MCF 10A (cell line): ENCODE measurements at places on chromosomes 4 and X. TPM values are rescaled to one million over a fixed set of nuclear protein-coding genes. Genes with fewer than 3 reads are reported as not detected.
A peak's percentile ranks its signal among the peaks of the same experiment; 100 is the strongest.

TCEAL7 gene
- not detected in 2 replicates for total RNA-seq

DNA sequence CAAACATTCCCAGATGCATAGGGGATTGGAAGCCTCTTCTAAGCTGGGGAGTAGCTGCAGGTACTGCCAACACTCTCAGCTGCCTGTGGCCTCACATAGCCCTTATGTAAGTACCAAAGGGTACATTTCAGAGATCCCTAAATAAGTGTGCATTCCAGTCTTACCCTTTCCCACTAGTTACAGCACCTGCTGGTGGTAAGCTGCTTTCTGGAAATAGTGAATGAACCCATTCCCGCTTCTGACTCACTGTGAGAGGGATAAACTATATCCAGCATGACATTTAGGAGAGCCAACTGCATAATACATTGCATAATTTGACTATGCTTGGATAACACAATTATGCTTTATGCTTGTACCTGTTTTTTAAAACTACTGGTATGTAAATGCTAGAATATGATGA, 149.0 kb downstream of the FAM13A start:
- peak; percentile 38 for DNase-seq

DNA sequence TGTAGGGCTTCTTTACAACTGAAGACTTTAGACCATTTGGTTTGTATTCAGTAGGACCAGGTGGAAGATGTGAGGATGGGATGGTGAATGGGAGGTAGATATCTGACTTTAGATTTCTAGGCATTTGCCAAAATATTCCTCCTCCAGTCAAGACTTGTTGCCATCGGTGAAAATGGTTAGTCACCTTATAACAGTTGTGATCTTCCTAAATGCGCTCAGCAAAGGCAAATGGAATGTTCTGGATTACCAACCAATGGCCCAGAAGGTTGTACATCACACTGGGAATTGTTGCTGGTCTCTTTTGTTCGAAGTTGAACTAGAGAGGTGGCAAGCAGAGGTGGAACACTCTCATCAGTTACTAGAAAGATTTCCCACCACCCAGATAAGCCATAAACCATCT, 33.9 kb downstream of the TMSB4X start:
- no peak for DNase-seq

- DNase-seq: peak; percentile 73
Observed at GRCh38 chr4:4430492-4431195, 43.7 kb downstream of the NSG1 start.

- DNase-seq: no peak
Observed at GRCh38 chr4:48271626-48272025, 2.0 kb upstream of the TEC start.

DNA sequence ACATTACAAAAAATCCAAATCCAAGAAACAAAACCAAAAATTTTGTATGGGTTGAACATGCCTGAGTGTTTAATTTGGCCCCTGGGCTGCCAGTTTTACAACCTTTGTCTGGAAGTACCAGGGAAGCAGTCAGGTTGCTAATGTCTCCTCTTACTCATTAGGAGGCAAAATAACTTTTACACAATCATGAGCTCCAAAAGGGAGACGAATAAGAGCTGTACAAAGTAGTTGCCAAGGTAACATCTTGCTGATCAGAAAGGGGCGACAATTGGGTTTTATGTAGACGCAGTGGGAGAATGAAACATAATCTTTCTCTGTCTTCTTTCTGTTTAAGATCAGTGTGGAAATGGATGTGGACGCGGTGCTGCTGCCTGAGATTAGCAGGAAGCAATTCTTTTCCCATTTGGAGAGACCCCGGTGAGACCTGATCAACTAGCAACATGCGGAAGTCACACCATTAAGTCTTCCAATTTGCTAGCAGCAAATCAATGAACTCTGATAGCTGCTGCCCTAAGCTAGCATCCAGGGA, 90.7 kb upstream of the IGFBP7 start:
- no peak for DNase-seq

GRCh38 chrX:130543603-130544325, 142.0 kb downstream of the RBMX2 start:
- no peak for DNase-seq

- DNase-seq: no peak
Observed at GRCh38 chr4:81756973-81757372, 285.3 kb upstream of the RASGEF1B start.

PSAPL1 gene
- total RNA-seq: not detected in 2 replicates

CD38 gene
- not detected in 2 replicates for total RNA-seq

DNA sequence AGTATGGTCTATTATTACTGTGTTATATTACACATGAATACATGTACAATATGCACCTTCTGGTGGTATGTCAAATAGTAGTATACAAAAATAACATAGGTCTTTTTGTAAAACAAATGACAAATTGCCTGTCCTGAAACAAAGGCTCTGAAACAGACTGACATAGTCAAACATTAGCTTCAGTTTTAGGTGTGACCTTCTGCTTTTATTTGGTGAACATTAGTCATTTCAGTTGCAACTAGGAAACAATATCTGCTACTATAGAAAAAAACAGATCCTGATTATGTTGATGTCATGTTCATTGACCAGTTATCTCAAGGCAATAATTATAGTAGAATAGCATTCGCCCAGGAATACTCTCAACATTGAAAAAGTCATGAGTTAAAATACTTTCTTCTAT, 123.0 kb downstream of the CHRNA9 start:
- DNase-seq: no peak

- DNase-seq: peak; percentile 97
Observed at GRCh38 chrX:148135738-148136137, 154.6 kb downstream of the FMR1NB start.

DCHS2 gene
- total RNA-seq: 0.02 and 0.17 TPM in 2 replicates

GRCh38 chr4:79370026-79370425, 38.0 kb downstream of the GK2 start:
- no peak for DNase-seq

BEX5 gene
- total RNA-seq: not detected in 2 replicates

- DNase-seq: no peak
Observed at GRCh38 chr4:69531251-69531650, 35.5 kb upstream of the UGT2B4 start.

- DNase-seq: peak; percentile 26
Observed at GRCh38 chrX:154486396-154487207, at the start of gene UBL4A. Gene UBL4A, minus strand, starts transcription at chrX:154486615. Its CDS starts 31 bp downstream, at chrX:154486584.

MID1 gene
- total RNA-seq: 9.7 and 10.0 TPM in 2 replicates

DNA sequence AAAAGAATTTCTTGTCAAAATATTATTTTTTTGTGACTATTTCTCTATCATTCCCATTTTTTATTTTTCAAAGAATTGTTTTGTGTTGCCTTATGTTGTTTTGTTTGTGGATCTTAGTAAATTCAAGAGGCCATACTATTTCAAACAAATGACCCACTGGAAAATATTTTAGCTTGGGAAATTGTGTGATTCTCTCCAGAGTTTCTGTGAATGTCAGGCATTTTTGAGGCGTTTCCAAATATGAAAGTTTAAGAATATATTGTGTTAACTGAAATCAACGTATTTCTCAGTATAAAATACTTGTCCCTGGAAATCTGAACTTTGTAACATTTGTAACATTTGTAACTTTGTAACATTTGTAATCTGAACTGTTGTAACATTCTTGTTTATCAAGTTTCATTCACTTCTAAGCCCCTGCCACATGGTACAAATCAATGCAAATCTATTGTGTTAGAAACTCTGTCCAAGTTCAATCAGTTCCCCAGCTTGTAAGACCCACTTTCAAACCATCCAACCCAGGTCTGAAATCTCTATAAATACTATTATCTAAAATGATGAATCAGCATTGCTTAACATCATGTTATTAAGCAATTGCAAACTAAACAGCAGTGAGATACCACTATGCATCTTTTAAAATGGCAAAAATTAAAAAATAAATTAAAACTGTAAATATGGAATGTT, 465.4 kb upstream of the GRID2 start:
- no peak for DNase-seq

DNA sequence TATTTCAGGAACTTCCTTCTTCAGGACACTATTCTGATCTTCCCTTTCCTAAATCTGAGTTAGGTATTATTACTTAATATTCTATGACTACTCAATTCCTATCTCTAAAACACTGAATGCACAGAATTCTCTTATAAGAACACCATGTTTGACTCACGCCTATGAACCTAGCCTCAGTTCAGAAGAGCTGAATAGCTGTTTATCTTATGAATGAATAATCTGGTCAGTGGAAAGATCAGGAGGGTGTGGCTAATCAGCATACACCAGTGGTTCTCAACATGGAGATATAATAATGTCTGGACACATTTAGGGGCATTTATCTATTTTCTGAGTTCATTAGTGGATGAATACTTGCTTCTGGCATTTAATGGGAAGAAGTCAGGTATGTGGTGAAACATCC, 24.2 kb downstream of the EPHA5 start:
- no peak for DNase-seq

DNA sequence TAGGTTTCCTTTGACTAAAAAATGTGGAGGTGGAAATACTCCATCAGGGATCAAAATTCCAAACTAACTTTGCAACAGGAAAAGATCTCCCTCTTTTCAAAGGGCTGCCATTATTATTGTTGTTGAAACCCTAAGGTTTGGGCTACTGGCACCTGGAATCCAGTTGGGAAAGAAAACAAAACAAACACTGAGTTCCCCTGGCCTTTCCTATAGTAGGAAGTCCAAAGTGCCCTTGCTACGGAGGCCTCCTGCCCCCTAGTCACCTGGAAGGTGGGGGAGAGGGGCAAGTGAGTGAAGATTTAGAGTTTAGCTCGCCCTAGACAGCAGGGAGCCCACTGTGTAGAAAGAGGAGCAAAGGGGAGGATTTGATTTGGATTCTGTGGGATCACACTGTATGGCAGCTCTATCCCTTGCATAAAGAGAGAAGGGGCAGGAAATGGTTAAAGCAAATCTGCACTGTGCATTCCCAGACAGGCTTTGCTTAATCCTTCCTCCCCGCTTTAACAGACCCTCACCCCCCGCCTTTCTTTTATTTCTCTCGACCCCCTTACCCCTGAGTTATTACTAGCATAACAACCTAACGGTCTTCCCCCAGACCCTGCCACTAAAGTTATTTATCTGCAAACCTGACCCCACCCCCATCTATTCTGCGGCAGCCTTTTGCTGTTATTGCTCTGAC, 627 bp upstream of the FAT4 start:
- DNase-seq: peak; percentile 21

- DNase-seq: peak; percentile 11
Observed at GRCh38 chrX:103197721-103198306, 17.1 kb upstream of the BEX4 start.

PLRG1 gene
- total RNA-seq: 107 and 136 TPM in 2 replicates

POF1B gene
- 0.37 and 1.1 TPM in 2 replicates for total RNA-seq

- no peak for DNase-seq
Observed at GRCh38 chrX:24355095-24355494, 5.3 kb upstream of the SUPT20HL1 start.

DNA sequence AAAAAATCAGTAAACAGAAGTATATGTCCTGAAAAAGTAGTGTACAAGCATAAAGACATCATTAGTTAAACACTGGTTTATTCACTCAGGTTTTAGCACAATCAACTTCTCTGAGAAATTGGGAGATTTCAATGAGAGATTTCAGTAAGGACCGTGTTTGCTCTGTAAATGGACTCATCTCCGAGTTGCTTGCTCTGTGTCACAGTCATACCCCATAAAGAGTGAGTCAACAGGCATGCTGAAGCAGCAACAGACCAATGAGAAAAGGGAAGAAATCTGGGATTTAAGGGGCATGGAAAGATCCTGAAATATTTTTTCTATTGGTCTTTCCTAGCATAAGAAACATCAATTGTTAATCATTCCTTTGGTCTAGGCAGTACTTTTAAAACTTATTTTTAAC, 4.7 kb downstream of the GLUD2 start:
- DNase-seq: no peak

SCLT1 gene
- 16.2 and 20.7 TPM in 2 replicates for total RNA-seq

GRCh38 chr4:40897557-40898203, 147.9 kb downstream of the NSUN7 start:
- peak; percentile 70 for DNase-seq

DNA sequence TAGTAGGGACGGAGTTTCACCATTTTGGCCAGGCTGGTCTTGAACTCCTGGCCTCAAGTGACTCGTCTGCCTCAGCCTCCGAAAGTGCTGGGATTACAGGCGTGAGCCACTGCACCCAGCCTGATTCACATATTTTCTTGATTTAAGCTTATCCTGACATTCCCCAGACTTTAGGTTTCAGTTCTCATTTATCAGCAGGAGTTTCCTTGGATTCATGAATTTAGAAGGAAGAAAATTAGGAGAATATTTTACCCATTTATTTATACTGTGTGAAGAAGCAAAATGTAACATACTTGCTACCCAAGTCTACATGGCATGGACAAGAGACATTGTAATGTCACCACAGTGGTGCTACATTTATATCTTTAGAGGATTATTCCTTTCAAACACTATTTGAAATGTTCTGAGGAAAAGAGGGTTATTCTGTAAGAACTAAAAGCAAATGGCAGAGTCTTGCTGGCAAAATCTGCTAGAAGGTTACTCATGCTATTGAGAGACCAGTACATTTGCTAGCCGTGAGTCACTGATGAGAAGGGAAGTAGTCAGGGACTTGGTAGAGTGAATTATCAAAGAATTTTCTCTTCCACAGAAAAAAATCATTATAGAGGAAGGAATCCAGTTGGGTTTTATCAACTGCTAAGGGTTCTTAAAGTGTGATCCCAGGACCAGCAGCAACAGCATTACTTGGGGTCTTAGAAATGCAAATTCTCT, 26.1 kb upstream of the CFAP299 start:
- DNase-seq: peak; percentile 75

GRCh38 chr4:7394681-7395451, 39.9 kb downstream of the PSAPL1 start:
- DNase-seq: no peak

S100P gene
- 55.6 and 97.6 TPM in 2 replicates for total RNA-seq

- DNase-seq: no peak
Observed at GRCh38 chrX:11193035-11193469, 81.9 kb downstream of the HCCS start.

DNA sequence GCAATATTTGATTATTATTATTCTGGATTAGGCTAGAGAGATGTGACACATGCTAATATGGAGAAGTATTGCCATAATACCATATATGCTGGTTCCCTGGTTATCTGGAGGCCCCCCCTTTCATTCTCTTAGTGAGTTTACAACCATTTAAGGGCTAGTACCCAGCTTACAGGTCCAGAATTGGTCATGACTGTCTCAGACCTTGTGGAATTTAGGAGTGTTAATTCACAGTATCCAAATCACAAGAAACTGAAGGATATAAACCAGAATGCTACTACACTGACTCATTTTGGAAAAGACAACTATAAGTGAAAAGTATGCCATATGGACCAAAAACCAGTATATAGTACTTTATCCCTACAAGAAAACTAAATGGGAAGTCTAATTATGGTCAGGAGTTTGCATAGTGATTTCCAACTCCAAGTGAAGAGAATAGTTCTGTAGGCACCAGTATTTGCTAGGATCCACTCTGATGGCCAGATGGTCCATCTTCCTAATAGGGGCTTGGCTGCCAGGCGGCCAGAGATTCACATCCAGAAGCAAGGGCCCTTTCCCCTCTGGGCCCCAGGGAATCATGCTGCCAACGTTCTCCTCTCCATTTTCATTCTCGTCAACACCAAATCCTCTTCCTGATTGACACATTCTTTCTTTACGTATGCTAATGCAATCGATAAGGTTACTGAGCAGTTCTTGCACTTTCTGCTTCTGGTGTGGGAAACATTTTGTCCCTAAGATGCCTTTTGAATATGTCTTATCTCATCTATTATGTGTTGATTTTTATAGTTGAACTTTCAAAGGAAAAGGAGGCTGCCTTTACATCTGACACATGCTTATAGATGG, 123.6 kb downstream of the SHROOM3 start:
- DNase-seq: no peak
